ENCODE measurements at places on chromosomes 4 and X. TPM values are rescaled to one million over a fixed set of nuclear protein-coding genes. Genes with fewer than 3 reads are reported as not detected.
A peak's percentile ranks its signal among the peaks of the same experiment; 100 is the strongest.

LRRC66 gene
- 0.58 TPM for total RNA-seq

GRCh38 chr4:154854362-154854761 is 73.3 kb downstream of the RBM46 start:
- no peak for DNase-seq

DKC1 gene
- total RNA-seq, result 58.5 TPM

DNA sequence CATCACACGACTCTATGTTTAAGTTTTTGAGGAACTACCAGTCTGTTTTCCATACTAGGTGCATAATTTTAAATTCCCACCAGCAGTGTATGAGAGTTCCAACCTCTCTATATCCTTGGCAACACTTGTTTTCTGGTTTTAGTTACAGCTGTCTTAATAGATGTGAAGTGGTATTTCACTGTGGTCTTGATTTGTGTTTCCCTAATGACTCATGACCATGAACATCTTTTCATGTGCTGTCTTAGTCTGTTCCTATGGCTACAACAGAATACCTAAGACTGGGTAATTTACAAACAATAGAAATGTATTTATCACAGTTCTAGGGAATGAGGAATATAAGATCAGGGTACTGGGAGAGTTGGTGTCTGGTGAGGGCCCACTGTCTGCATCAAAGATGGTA is 51.5 kb upstream of the GPR78 start:
- DNase-seq, result no peak

GAGE12H gene
- not detected for total RNA-seq

DNA sequence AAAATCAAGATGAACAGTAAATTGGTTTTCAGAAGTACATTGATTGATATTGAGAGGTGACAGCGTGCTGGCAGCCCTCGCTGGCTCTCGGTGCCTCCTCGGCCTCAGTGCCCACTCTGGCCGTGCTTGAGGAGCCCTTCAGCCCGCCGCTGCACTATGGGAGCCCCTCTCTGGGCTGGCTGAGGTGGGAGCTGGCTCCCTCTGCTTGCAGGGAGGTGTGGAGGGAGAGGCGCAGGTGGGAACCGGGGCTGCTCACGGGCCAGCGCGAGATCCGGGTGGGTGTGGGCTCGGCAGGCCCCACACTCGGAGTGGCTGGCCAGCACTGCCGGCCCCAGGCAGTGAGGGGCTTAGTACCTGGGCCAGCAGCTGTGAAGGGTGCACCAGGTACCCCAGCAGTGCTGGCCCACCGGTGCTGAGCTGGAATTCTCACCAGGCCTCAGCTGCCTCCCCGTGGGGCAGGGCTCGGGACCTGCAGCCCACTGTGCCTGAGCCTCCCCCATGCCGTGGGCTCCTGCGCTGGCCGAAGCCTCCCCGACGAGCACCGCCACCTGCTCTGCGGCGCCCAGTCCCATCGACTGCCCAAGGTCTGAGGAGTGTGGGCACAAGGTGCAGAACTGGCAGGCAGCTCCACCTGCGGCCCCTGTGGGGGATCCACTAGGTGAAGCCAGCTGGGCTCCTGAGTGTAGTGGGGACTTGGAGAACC is 25.2 kb downstream of the RAP2C start:
- DNase-seq, result no peak

DNA sequence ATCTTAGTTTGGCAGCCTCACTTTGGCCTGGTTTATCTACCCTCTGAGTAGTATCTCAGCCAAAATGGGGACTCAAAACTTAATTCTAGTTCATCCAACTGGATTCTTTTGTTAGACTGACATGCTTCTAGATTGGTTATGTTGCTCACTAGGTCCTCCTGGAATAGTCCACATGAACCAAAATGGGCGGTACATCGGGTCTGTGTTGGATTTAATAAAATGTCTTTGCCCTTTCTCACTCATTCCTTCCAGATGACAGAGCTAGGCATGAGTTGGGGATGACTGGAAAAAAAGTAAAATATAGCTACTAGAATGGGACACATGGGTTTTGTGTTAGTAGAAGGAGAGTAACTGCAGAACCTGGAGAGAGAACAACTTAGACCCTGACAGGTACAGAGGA is 247.9 kb downstream of the CCSER1 start:
- no peak for DNase-seq

DAPP1 gene
- not detected for total RNA-seq

GRCh38 chr4:138334346-138335016 is 92.3 kb upstream of the SLC7A11 start:
- no peak for DNase-seq

DNA sequence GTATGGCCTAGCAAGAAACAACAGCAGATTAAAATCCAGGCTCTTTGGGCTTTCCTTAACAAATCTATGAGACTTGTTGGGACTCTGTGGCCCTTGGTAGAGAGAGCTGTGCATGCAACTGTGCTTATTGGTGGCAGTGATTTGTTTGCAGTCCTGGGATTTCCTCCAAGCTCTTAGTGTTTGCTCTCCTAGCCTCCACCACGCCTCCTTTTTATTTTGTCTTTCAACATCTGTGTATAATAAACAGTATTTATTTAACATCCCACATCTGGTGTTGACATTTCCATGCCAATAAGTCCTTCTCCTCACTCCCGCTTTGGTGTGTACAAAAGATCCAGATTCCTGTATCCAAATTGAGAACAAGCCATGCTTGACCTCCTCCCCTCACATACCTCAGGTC is 3.1 kb downstream of the TNMD start:
- DNase-seq, result no peak

SOD3 gene
- 6.2 TPM for total RNA-seq

DNA sequence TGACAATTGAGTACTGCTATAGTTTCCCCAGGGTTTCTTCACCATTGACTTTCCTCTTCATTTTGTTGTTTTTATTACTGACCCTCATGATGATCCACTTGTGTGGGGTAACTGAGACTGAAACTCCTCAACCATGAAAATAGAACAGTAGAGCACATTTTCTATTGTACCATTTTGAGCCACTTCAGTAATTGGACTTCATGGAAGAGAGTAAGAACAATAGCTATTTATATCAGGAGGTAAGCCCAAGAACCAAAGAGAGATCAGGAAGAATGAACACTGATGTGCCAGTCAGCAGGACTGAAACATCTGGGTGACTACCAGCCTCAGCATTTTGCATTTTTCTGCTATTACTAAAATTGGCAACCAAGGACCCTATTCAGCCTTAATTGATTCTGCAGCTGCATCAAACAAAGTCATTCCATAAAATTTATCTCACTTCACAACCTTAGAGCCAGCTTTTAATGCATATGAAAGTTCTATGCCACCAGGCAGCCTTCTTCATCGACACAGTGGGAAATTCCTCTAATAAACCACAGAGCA is 151.4 kb downstream of the BANK1 start:
- DNase-seq, result no peak

RHOH gene
- 5.5 TPM for total RNA-seq

G6PD gene
- total RNA-seq, result 47.7 TPM

- DNase-seq, result no peak
Observed at GRCh38 chrX:118423558-118423957, 72.1 kb upstream of the DOCK11 start.

- DNase-seq, result no peak
Observed at GRCh38 chrX:38038501-38038900, 32.1 kb downstream of the SYTL5 start.

DNA sequence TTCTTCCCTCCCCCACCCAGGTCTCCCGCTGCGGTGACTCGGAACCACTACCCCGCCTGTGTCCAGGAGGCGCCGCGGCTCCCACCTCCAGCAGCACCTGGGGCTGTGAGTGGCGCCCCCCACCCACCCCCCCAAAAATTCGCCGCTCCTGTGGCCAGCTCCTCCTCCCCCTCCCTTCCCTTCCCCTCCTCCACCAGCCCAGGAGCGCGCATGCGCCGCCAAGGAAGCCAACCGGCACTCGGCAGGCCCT is 278 bp downstream of the CLOCK start:
- no peak for DNase-seq

GRCh38 chr4:152138451-152138850 is 377.6 kb upstream of the GATB start:
- DNase-seq, result no peak

DNA sequence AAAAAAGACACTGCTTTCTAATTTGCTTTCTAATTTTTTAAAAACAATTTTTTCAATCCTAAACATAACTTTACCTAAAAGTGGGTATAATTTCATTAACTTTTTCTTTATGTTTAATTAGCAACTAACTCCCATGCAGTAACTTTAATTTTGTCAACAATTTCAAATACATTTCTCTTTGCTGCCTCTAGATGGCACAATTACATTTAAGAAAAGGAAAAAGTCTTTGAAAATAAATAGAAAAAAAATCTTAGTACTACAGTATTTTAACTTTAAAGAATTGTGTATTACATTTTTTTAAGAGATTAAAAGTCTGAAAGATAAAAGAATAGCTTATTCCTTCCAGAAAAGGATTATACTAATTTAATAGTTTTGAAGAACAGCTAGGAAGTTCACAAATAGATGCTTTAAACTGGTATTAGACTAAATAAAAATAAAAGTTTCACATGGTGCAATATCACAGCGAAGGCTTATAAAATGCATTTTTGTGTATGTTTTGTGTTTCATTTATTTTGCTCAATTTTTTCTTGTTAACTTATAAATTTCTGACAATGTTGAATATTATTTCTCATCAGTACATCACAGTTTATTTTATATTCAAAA is 105.1 kb downstream of the ADGRA3 start:
- DNase-seq, result no peak

DNA sequence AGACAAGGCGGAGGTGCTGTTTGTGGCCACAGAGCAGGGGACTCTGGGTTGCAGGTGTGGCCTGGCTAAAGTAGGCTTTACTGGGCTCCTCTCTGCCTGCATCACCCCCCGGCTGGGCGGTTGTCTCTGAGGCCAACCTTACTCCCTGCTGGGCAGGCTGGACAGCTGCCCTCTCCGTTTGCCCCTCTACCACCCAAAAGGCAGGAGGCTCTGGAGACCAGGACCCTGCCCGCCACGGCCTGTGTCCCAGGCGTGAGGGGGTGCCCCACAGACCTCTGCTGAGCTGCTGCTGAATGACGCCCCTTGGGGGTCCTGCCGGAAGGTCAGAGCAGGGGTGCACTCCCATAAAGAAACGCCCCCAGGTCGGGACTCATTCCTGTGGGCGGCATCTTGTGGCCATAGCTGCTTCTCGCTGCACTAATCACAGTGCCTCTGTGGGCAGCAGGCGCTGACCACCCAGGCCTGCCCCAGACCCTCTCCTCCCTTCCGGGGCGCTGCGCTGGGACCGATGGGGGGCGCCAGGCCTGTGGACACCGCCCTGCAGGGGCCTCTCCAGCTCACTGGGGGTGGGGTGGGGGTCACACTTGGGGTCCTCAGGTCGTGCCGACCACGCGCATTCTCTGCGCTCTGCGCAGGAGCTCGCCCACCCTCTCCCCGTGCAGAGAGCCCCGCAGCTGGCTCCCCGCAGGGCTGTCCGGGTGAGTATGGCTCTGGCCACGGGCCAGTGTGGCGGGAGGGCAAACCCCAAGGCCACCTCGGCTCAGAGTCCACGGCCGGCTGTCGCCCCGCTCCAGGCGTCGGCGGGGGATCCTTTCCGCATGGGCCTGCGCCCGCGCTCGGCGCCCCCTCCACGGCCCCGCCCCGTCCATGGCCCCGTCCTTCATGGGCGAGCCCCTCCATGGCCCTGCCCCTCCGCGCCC is 920 bp downstream of the HTT-AS start:
- DNase-seq, result peak; percentile 39

- no peak for DNase-seq
Observed at GRCh38 chr4:138236037-138236436, 6.1 kb downstream of the SLC7A11 start.

PHEX gene
- 0.71 TPM for total RNA-seq

GCNA gene
- 3.9 TPM for total RNA-seq

DNA sequence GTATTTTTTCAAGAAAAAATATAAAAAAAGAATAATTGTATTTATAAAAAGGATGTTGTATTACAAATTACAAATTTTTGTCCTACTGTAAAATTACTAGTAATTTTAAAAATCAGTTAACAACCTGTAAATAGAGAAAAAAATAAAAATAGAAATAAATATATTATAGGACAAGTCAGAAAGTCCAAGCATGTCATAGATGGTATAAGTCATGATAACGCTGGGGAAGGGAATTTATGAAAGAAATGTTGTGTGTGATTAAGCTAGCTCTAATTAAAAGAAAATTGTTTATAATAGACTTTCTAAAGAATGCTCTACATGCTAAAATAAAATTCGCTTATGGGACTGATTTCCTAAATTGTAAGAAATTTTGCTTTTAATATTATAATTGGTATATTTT is 2329.9 kb downstream of the ARAP2 start:
- no peak for DNase-seq

DNA sequence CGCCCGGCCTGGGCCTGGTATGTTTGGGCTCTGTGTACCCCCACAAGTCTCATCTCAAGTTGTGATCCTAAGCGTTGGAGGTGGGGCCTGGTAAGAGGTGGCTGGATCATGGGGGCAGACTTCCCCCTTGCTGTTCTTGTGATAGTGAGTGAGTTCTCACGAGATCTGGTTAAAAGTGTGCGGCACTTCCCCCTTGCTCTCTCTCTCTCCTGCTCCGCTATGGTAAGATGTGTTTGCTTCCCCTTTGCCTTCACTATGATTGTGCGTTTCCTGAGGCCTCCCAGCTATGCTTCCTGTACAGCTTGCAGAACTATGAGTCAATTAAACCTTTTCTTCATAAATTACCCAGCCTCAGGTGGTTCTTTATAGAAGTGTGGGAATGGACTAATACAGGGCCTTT is 53.0 kb downstream of the CHST7 start:
- DNase-seq, result no peak

DNA sequence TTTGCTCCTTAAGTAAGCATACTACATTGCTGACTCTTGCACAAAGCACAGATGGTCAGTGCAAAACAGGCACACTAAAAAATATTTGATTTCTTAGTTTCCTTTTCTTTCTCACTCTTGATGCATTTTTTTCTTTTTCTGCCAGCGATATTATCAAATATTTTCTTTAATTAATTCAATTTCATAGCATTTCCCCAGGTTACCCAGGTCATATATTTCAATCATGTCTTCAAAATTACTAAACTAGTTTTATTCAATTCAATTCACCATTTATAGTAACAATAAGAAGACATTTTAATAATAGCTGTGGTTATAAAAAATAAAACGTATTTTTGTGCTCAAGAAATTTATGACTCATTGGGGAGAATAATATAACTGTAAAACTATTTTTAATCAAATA is 421.2 kb downstream of the GASK1B start:
- DNase-seq, result no peak

NLGN3 gene
- 5.9 TPM for total RNA-seq

GRCh38 chrX:47175588-47175980 is 18.0 kb upstream of the UBA1 start:
- DNase-seq, result no peak

GPR34 gene
- total RNA-seq, result not detected

DNA sequence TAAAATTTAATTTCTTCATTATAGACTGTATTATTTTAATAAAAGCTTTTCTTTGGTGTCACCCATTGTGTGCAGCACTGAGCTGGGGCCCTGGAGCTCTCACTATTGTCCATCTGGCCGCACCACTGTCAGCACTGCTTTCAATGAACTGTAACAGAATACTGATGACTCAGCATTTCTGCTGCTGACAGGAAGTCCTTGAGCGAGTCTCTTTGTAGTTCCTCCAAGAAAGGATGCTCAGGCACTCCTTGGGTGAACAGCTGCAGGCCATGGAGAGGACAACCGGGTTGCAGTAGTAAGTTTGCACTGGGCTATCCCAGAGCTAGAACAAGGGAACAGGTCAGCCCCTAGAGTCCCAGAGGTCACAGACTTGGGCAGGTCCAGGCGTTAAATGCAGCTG is 81.6 kb downstream of the SORBS2 start:
- no peak for DNase-seq
